ENCODE measurements at places on chromosomes 5 and 9. TPM values are rescaled to one million over a fixed set of nuclear protein-coding genes. Genes with fewer than 3 reads are reported as not detected.

TRIM41 gene
- 20.4 TPM for total RNA-seq

SHISAL2B gene
- total RNA-seq, result not detected

IL13 gene
- total RNA-seq, result not detected

SLF1 gene
- 26.4 TPM for total RNA-seq

TMC1 gene
- total RNA-seq, result 0.27 TPM

CMBL gene
- total RNA-seq, result 13.4 TPM

AHRR gene
- 11.5 TPM for total RNA-seq

HTR4 gene
- total RNA-seq, result 0.27 TPM

SGTB gene
- total RNA-seq, result 21.2 TPM

CDO1 gene
- total RNA-seq, result 64.5 TPM

GFRA3 gene
- 2.7 TPM for total RNA-seq

FOXD4 gene
- total RNA-seq, result 0.82 TPM

IL3 gene
- not detected for total RNA-seq

PCDHB4 gene
- total RNA-seq, result 4.5 TPM

ARID3C gene
- total RNA-seq, result not detected

KCTD16 gene
- total RNA-seq, result 8.7 TPM

MRPL41 gene
- 18.1 TPM for total RNA-seq

THBS4 gene
- total RNA-seq, result 217 TPM

ARL14EPL gene
- not detected for total RNA-seq

PCDHB10 gene
- 12.9 TPM for total RNA-seq

AQP7 gene
- not detected for total RNA-seq

SKP2 gene
- total RNA-seq, result 43.4 TPM

CCDC152 gene
- 6.1 TPM for total RNA-seq

ADGRD2 gene
- not detected for total RNA-seq

FOXD4L6 gene
- not detected for total RNA-seq

PKN3 gene
- 8.7 TPM for total RNA-seq

TAF1L gene
- not detected for total RNA-seq

VDAC1 gene
- total RNA-seq, result 159 TPM

EGFL7 gene
- 36.1 TPM for total RNA-seq

RXFP3 gene
- 0.27 TPM for total RNA-seq

RANBP3L gene
- total RNA-seq, result 2.0 TPM

POU5F2 gene
- 8.9 TPM for total RNA-seq

EHMT1 gene
- total RNA-seq, result 112 TPM

PIP5KL1 gene
- total RNA-seq, result 3.2 TPM

PROB1 gene
- total RNA-seq, result 2.9 TPM

DMRT3 gene
- total RNA-seq, result 0.22 TPM

CTNND2 gene
- total RNA-seq, result 37.3 TPM

PCDHB8 gene
- 3.4 TPM for total RNA-seq

MELK gene
- 9.2 TPM for total RNA-seq

PCDHGC5 gene
- 6.6 TPM for total RNA-seq

PCDHA9 gene
- 4.6 TPM for total RNA-seq

GPR150 gene
- not detected for total RNA-seq

RELL2 gene
- 4.0 TPM for total RNA-seq

SH3GL2 gene
- total RNA-seq, result 18.0 TPM

APBA1 gene
- 24.6 TPM for total RNA-seq

ADRB2 gene
- 3.8 TPM for total RNA-seq
